ENCODE measurements at places on chromosomes 7 and 10.
A peak's percentile ranks its signal among the peaks of the same experiment; 100 is the strongest.

- DNase-seq = no peak
Observed at GRCh38 chr7:16688249-16688648, 42.3 kb downstream of the BZW2 start.

DNA sequence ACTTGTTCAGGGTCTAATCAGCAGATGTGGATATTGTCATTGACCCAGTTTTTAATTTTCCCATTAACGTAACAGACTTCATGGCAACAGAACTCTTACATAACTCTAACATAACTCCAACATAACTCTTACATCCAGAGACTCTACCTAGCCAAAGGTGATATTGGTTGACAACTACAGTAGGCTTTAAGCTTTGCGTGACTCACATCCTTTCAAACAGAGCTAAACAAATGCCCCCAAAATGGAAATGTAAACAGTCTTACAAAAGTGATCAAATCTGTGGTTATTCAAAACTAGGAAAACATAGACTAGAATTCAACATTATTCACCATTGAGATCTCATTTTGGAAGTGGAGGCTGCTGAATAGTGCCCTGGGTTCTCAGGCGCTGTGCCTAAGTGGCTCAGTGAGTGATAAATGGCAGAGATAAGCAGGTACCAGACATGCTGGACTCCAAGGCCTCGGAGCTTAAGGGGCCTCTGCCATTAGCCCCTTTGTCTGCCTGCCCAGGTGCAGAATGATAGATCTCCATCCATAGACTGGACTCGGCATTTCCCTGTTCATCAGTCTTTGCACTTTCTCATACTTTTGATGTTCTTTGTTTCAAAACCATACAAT, 34.3 kb upstream of the BTBD16 start:
- no peak for DNase-seq

- DNase-seq = no peak
Observed at GRCh38 chr7:47804767-47805545, 143.3 kb downstream of the PKD1L1 start.

GRCh38 chr7:150410131-150410530, 31.0 kb downstream of the ZNF775 start:
- DNase-seq = no peak

DNA sequence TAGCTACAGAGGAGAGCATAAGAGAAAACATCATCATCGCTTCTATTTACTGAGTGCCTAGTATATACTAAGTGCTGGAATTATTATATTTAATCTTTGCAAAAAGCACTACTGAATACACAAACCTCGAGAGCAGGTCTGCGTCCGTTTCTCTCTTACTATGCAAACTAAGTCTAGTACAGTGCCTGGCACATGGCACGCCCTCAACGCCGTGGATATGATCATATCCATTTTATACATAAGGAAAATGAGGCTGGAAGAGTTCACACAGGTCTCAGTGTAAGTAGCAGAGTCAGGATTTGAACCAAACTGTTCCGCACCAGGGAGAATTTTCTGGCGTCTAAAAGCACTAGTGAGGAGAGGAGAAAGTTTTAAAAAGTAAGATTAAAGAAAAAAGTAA, 17.6 kb downstream of the MXI1 start:
- DNase-seq = no peak

GRCh38 chr7:137395420-137395819, 51.9 kb upstream of the PTN start:
- no peak for DNase-seq

DNA sequence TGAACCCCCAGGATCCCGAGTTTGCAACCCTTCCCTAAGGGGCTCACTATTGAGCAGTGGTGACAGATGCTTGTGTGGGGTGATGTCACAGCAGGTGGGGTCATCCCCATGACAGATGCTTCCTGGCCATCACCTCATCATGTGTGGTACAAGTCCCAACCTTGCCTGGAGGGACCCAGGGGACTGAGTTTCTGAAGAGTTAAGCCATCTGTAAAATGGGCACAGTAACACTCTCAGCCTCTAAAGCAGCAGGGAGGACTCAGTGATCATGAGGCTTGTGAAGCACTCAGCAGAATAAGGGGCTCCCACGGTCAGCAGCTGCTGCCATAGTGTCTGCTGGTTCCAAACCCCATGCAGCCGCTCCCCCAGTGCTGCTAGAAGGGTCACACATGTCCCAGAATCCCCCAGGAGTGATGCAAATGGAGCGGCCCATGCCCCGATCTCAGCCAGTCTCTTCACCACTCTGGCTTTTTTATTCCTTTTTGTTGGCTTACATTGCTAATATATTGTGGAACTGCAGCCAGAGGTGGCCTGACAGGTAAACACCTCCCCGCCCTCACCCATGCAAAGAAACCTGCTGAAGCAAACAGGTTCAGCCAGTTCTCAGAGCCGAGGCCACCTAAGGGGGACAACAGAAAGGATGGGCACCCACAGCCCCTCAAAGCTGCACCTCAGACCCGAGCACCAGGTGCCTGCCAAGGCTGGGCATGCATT, 102.1 kb upstream of the PDGFA start:
- no peak for DNase-seq

DNA sequence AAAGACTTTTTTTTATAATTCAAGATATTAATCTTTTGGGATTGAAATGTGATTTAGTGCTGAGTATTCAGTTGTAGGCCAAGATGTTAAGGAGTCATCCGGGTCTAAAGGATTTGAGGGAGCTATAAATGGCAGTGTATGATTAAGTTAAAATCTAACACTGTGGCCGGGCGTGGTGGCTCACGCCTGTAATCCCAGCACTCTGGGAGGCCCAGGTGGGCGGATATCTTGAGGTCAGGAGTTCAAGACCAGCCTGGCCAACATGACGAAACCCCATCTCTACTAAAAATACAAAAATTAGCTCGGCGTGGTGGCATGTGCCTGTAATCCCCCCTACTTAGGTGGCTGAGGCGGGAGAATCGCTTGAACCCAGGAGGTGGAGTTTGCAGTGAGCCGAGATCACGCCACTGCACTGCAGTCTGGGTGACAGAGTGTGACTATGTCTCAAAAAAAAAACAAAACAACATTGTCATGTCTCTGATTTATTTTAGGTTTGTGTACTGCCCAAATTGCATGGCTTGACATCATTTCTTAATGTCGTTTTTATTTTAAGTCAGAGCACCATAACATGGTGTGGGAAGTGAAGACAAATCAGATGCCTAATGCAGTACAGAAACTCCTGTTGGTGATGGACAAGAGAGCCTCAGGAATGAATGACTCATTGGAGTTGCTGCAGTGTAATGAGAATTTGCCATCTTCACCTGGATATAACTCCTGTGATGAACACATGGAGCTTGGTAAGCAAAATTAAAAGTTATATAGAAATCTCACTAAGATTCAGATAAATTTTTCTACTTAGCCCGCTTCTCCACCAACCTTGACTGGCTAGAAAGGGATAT, 10.7 kb downstream of the HBP1 start:
- DNase-seq = no peak

GRCh38 chr7:124792696-124793095, 27.1 kb upstream of the GPR37 start:
- DNase-seq = no peak

DNA sequence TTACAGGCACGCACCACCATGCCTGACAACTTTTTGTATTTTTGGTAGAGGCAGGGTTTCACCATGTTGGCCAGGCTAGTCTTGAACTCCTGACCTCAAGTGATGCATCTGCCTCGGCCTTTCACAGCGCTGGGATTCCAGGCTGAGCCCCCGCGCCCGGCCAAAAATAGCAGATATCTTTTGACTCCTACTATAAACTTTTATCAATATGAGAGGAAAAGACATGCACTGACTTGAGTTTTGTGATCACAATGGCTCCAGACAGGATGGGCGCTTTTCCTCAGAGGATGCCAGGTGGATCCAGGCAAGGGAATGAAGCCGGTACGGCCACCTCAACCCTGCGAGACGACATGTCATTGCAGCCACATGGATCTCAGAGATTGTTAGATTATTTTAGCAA, 123.9 kb downstream of the DNAJB6 start:
- no peak for DNase-seq

- no peak for DNase-seq
Observed at GRCh38 chr7:125059861-125060456, 130.3 kb upstream of the POT1 start.

GRCh38 chr10:1294748-1295147, 238.6 kb downstream of the WDR37 start:
- DNase-seq = no peak

DNA sequence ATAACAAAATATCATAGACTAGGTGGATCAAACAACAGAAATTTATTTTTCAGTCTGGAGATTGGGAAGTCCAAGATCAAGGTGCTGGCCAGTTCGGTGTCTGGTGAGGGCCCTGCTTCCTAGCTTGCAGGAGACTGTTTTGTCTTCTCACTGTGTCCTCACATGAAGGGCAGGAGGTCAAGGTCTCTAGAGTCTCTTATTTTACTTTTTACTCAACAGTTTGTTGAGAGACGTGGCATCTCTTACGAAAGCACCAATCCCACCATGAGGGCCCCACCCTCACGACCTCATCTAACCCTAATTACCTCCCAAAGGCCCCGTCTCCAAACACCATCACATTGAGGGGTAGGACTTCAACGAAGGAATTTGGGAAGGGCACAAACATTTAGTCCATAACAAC, 41.2 kb upstream of the SORBS1 start:
- DNase-seq = no peak

DNA sequence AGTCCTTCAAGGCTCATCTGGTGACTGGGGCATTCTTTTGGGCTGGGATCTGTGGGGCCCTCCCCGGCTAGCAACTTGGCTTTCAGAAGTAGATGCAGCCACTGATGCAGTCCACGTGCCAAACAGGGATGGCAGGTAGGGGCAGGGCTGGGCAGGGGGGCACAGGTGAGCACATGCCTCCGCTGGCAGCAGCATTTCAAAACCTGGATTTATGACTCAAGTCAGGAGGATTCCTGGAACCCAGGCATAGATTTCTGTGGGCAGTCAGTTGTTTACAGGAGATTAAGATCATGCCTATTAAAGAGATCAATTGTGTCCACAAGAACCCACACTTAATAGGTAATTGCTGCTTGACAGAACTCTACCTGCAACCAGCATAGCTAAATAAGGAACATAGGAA, 839 bp upstream of the HABP2 start:
- DNase-seq = no peak

GRCh38 chr7:151631953-151632749, 112.5 kb upstream of the RHEB start:
- DNase-seq = peak; percentile 80

DNA sequence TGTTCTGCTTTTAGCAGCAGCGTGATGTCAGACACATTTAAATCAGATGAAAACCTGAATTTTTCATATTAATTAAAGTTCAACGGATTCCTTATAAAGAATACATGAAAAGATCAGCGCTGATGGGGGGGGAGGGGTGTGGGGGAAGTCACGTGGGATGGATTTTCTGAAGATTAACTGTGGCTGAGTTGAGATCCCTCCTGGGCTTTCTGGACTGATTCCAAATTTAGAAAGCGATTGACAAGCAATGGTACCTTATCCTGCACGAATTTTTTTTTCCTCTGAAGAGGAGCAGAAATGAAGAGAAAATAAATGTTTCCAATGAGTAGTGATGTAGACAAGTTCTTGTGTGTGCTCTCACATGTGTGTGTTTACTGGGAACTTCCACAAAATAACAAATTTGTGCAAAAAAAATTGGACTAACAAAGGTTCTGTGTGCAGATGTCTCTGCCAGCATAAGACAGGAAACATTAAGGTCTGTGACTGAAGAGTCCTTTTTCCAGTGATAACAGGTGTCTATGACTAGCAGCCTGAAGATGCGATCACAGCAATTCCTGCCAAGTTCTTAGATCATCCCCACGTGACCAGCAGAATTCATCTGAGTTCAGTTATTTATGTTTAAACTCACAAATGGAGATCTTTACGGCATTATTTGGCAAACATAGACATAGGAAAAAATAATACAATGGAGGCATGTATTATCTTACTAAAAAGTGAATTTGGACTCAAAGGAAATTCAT, 585.2 kb upstream of the CELF2 start:
- no peak for DNase-seq

DNA sequence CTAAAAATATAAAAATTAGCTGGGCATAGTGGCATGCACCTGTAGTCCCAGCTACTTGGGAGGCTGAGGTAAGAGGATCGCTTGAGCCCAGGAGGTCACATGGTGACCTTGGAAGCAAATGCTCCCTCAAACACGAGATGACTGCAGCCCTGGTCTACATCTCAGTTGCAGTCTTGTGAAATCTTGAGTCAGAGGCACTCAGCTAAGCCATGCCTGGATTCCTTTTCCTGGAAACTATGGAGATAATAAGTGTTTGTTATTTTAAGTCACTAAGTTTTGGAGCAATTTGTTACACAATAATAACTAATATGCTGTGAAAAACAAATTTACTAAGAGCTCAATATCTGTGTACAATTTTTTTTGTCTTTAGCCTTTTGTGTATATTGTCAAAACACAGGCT, 284.3 kb upstream of the KAT6B start:
- no peak for DNase-seq

DNA sequence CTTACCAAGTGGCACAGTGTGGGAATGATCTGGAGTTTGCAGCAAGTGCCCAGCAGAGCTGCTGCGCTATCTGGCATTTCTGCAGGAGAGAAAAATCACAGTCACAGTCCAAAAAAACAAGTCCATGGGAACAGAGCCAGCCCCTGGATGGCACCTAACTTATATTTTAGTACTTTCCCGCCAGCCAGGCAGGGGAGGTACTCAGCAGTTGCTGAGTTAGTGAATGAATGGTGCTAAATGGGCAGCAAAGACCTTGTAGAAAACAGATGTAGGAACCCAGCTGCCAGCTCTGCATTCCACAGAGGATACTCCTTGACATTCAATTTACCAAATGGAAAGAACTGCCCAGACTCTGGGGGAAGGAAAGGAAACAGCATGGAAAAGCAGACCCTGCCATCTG, 54.5 kb downstream of the GSDME start:
- no peak for DNase-seq

GRCh38 chr7:142896151-142896550, 10.6 kb upstream of the TRPV6 start:
- DNase-seq = no peak

DNA sequence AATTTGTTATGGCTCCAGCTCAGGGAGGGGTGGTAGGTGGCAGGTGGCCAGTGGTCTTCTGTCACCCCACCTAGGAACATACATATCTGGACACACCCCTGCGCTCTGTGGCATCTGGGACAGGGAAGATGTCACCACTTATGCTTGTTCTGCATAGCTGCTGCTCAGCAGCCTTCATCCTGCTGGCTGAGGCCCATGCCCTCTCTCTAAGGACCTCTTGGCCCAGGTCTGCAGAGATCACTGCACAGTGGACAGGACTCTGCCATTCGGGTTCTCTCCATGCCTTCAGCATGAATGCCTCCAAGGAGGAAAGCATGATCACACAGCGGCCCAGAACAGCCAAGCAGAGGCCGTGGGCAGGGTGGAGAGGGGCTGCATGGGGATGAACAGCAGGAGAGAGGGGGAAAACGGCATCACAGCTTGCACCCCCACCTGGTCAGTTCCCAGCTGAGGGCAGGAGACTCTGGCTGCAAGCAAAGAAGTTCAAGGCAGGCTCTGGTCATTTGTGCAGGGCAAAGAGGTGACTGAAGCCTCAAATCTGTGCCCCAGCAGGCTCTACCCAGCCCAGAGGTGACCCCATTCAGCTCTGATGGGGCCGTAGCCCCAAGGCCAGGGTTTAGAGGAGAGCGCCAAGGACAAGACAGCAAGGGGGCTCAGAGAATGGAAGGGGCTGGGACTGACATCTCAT, 47.8 kb upstream of the GDF10 start:
- DNase-seq = no peak

Measured in T-helper 2 cell (primary cell).